ENCODE measurements at places on chromosomes 2 and 18.

DNA sequence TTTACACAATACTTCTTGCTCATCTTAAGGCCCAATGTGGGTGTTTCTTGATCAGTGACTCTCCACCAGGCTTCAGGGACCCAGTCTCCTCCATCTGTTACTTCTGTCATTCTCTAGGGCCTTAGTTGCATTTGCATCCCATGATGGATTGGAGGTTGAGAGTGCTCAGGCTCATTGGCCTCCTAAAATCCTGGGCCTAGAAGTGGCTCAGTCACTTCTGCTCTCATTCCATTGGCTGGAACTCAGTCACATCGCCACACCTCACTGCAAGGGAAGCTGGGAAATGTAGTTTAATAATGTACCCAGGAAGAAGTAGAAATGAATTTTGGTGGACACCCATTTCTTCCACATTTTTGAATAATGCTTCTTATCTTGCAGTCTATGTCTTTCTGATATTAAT is 223.5 kb downstream of the HRH4 start:
- no peak for DNase-seq

GRCh38 chr2:120318626-120319025 is 27.3 kb upstream of the INHBB start:
- DNase-seq, result no peak

DNA sequence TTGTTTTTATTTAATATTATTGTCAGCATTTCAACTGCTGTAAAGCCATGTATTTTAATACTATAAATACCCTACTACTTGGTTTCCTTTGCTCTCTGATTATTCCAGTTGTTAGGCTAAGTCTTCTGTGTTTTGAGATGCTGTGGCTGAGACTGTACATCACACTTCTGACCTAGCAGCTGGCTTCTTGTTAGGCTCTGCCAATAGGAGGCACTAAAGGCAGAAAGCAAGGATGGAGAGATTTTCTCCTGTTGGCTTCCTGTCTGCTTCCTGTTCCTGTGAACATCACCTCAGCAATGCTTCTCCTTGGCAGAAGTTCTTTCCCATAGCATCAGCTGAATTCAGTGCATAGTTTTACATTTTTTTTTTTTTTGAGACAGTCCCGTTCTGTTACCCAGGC is 68.3 kb upstream of the YPEL5 start:
- no peak for DNase-seq

DNA sequence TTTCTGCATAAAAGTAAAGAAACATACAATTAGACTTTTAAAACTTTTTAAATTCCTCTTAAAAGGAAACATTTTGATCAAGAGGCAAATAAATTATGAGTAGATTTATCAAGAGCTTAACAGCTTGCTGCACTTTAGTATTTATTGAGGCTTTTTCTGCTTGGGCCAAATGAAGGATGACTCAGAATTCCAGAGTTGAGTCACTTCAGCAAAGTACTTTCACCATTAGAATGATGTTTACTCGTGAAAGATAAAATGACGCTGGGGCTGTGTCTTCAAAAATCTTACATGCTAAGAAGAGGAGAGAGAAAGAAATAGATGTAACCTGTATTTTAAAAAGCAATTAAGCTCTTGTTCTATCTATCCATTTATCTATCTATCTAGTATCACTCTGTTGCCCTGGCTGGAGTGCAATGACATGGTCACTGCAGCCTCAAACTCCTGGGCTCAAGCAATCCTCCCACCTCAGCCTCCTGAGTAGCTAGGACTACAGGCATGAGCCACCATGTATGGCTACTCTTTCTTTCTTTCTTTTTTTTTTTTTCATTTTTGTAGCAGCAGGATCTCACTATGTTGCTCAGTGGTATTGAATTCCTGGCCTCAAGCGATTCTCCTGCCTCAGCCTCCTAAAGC is 75.3 kb upstream of the RIOK3 start:
- DNase-seq, result no peak

GRCh38 chr2:62803961-62804360 is 98.4 kb downstream of the EHBP1 start:
- no peak for DNase-seq

Data from HuH-7.5 (cell line).